ENCODE measurements at places on chromosomes 16 and 17. TPM values are rescaled to one million over a fixed set of nuclear protein-coding genes. Genes with fewer than 3 reads are reported as not detected.

The CD300LB gene
- not detected for total RNA-seq

The BTBD17 gene
- not detected for total RNA-seq

The WNT3 gene
- 5.6 TPM for total RNA-seq

The SAMD14 gene
- not detected for total RNA-seq

The SPATA22 gene
- total RNA-seq, result not detected

The CLDN9 gene
- total RNA-seq, result not detected

The CCL11 gene
- not detected for total RNA-seq

The DNAH9 gene
- not detected for total RNA-seq

GRCh38 chr16:81583893-81584631, 139.5 kb downstream of the CMIP start:
- DNase-seq, result peak; percentile 79

GRCh38 chr17:79046916-79047280, 22.9 kb downstream of the C1QTNF1 start:
- DNase-seq, result no peak

DNA sequence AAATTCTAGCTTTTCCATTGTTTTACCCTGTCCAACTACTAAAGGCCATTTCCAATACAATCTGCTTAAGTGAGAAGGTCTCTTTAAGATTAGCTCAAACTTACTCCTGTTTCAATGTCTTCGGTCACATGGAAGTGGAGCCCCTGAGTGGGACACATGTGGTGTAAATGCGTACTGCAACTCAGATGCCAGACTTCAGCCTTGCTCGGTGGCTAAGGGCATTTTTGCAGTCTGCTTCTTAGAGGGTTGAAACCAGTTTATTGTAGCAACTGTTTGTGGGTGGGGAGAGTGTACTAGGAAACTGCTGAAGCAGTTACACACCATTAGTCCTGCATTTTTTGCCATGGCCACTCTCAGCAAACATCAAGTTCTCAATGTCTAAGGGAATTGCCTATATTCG, 140.6 kb downstream of the PARN start:
- no peak for DNase-seq

DNA sequence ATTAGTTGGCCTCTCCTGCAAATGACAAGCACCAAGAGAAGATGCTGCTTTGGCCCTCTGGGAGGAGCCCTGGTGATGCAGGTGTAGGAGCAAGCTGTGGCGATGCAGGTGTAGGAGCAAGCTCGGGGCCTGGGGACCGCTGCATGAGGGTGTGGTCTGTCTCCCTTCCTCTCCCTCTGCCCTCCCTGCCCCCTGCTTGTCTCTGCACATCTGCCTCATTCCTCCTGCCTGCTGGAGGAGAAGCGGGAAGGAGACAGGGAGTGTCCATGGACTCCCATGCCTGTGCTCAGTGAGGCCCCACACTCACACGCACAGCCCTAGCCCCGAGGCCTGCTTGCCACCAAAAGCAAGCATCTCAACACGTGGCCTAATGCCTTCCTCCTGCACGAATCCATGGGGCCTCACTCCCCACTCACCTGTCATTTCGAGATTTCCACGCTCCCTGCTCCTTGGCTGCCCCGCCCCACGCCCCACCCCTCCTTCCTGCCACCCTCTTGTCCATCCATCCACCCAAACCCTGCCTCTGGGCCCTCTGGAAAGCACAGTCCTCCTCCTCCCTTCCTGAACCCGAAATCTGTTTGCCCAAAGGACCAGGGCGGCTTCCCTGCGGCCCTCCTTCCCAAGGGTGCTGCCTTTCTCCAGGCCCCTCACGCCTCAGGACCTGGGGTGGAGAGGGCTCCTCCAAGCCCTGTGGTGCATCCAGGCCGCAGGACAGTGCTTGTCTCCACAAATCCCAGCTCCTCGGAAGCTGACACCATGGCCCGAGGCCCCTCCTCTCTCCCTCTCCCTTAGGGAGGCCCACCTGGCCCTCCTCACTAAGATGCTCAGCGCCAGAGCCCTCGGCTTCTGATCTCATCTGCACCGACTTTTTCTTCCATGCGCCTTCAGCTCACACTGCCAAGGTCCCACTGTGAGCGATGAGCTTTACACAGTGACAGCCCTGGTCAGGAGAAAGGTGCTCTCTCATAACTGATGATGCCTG, 11.8 kb upstream of the ALDH3A1 start:
- DNase-seq, result no peak

DNA sequence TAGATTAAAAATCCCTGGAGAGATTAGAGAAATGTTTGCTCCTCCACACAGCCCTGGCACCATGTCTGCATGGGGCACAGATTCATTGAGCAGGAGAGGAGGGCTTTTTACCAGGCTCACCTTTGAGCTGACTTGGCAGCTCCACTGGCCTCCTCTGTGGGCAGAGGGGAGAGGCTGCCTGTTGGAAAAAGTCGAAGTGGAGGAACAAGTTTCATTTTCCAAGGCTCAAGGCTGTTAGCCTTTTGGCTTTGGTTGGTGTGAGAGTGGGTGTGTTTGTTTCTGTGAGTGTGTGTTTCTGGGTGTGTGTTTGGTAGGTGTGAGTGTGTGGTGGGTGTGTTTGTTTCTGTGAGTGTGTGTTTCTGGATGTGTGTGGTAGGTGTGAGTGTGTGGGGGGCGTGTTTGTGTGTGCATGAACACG, 5.6 kb downstream of the TMEM238L start:
- DNase-seq, result peak; percentile 20

DNA sequence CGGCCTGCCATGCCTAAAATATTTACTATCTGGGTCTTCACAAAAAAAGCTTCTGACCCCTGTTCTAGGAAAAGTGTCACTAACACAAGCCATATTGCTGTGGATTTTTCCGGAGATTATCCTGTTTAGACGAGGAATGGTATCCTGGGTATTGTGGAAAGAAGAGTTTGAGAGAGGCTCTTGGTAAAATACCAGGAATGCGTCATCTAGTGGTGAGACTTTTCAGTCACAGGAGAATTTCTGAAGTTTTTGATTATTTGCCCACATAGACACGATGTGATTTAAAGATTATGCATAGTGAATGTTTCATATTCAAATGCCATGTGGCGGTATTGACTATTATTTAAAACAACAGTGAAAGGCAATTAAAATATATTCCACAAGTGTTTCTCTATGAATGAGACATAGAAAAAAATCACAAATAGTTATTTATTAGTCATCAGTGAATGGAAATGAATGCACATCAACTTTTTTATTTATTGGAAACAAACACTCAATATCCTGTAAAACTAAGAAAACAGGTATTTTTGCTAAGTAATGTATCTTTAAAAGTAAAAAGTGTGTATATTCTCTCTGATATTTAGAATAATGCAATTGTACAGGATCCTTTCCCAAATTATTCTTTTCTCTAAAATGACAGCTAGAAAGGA, 7.8 kb downstream of the KRT28 start:
- no peak for DNase-seq

- peak; percentile 47 for DNase-seq
These were observed 327.6 kb downstream of the GRIN2A start for GRCh38 chr16:9854675-9855074.

DNA sequence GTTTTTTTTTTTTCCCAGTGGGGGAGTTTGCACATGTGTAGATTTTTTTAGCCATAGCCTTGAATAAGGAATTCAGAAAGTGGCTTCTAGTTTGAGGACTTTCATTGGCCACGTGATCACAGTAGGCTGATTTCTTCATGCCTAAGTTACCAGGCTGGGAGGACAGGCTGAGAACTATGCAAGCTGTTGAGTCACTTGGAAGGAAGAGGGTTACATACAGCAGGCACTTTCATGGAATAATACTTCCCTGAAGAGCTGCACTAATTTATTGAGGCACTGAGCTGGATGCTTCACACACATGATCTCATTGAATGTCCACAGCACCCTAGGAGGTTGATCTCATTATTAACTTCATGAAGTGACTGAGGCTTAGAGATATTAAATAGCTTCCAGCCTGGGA, 22.8 kb downstream of the PRKCB start:
- no peak for DNase-seq

DNA sequence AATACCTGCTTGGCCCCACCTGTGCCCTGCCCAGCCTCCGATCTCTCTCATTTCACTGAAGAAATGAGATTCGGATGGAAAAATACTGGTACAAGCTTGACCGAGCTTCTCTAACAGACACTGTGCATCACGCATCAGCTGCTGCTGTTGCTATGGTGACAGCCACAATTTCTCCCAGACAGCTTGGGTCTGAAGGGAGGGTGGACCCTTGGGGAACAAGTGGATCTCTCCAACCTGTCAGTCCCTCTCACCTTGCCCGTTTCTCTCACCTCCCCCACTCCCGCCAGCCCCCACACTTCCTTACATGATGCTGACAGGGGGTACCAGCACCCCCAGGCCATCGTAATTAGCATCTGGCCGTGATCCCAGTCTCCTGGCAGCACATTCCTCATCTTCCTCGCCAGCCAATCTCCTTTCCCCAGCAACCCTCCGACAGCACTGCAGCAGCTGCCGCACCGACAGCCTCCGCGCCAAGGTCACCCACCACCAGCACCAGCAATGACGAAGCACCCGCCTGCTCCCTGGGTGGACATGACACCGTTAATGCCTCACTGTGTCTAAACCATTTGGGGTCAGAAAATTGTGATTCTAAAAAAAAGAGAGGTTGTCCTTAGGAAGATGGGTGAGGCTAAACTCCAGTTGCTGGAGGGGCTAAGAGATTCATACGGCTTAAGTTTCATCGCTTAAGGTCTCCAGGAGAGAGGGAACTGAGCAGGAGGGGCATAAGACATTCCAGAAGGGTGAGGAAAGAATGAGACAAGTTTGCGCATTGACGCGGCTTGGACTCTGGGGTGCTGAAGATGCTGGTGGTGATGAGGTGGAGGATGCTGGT, 58.6 kb upstream of the TNRC6A start:
- DNase-seq, result peak; percentile 48

DNA sequence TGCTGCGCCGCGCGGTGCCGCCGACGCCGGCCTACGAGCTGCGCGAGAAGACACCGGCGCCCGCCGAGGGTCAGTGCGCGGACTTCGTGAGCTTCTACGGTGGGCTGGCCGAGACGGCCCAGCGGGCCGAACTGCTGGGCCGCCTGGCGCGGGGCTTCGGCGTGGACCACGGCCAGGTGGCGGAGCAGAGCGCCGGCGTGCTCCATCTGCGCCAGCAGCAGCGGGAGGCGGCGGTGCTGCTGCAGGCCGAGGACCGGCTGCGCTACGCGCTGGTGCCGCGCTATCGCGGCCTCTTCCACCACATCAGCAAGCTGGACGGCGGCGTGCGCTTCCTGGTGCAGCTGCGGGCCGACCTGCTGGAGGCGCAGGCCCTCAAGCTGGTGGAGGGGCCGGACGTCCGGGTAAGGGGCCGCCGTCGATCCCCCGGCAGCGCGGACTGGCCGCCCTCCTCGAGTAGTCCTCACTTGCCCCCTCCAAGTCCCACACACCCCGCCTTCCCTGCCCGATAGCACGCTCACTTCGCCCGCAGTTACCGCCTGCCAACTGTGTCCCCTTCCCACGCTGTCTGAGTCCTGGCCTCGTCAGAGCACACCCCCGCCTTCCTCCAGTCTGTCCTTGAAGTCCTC, 470 bp downstream of the MLYCD start:
- peak; percentile 44 for DNase-seq

GRCh38 chr17:54494721-54495715, 405.6 kb upstream of the TOM1L1 start:
- DNase-seq, result no peak

- DNase-seq, result no peak
These were observed 199.1 kb upstream of the GSE1 start for GRCh38 chr16:85413691-85414663.

DNA sequence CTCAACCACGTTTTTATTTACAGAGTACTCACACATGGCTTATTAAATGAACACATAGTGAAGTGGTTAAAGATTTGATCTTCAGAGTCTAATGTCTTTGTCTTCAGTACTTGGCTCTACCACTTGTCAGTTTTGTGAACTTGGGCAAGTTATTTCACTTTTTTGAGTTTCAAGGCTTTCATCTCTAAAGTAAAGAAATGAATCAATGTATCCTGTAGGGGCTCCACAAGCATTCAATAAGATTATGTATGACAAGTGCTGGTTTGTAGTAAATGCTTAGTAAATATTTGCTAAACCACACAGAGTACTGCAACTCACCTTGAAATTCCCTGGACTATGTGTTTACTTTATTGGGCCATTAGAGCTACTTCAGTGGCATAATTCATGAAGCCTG, 446.0 kb upstream of the GOT2 start:
- no peak for DNase-seq

- DNase-seq, result peak; percentile 67
These were observed 19.9 kb downstream of the CLEC16A start for GRCh38 chr16:10964039-10964890.

DNA sequence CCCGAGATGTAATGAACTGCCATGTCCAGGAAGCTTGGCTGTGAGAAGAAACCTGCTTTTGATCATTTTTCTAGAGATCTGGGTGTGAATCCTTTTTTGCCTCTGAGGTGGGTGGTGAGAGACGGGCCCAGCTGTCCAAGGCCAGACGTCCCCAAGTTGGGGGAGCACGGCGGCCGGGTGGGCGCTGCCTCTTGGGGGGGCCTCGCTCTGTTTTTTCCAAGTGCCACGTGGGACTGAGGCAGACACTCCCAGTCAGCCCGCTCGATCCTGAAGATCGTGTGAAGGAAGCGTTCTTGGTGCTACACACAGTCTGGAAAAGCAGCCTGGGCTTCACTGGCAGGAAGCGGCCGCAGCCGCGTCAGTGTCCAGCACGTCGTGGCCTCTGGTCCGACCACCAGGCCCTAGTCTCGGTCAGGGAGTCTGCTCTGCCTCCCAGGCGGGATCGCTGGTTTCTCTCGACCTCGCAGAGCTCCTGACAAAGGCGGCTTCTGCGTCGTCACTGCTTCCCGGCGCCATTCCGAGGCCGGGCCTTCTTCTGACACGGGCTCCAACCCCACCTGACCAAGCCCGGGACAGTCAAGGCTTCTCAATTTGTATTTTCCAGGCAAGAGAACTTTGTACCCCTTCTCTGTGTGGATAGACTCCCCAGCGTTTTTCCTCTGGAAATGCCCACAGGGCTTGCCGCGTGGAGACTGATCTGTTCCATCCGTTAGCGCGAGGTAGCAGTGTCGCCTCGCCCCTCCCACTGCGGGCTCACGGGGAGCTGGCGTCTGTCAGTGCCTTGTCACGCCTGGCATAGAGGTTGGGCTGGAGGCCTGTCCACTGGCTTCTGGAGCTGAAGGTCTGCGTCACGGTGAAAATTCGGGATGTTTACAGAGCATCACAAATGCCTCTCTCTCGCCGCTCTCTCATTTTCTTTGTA, 12.4 kb downstream of the PRSS27 start:
- no peak for DNase-seq

DNA sequence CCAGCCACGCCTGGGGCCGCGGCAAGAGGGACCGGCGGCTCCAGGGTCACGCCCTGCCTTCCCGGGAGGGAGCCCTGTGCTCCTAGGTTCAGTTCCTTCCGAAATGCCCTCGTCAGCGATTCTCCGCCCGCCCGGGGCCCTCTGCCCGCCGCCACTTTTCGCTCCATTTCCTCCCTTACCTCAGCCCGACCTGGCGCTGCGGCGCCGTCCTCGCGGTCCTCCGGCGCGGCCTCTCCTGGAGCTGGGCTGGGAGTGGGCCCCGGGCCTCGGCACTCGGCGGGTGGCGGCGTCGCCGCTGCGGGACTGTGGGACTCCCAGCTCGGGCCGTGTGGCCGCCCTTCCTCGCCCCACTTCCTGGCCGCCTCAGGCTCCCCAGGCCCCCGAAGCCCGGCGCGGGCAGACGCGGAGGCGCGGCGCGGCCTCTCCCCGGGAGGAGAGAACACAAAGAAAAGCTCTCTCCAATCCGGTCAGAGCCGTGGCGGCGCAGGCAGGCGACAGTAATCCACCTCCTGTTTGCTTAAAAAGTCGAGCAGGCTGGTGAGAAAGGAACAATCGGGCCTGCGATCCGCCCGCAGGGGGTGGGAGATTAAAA, 1.6 kb downstream of the BAHCC1 start:
- peak; percentile 43 for DNase-seq

Measured in MG63 (cell line).